Omental fat pad (tissue), 4 donors: ENCODE measurements at places on chromosomes 4 and X. TPM values are rescaled to one million over a fixed set of nuclear protein-coding genes. Genes with fewer than 3 reads are reported as not detected.

DNA sequence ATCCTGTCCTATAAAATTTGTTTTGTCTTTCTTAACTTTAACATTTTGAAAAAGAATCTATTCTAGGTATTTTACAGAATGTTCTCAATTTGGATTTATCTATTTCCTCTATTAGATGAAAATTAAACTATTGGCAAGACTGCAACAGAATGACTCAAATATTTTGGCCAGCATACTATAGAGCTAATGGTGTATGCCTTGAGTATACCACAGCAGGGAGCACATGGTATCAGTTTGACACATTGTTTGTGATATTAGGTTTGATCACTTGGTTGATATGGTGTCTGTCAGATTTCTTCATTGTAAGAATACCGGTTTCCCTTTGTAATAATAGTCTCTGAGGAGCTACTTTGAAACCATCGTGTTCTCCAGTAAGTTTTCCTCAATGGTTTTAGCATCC lies 87.8 kb upstream of the NPNT start:
- DNase-seq, result no peak

Gene PPEF2
- total RNA-seq, result not detected

Gene PTTG2
- not detected for total RNA-seq

GRCh38 chr4:113727802-113728201 lies 33.7 kb downstream of the CAMK2D start:
- no peak for DNase-seq

Gene TRPC5OS
- not detected for total RNA-seq

DNA sequence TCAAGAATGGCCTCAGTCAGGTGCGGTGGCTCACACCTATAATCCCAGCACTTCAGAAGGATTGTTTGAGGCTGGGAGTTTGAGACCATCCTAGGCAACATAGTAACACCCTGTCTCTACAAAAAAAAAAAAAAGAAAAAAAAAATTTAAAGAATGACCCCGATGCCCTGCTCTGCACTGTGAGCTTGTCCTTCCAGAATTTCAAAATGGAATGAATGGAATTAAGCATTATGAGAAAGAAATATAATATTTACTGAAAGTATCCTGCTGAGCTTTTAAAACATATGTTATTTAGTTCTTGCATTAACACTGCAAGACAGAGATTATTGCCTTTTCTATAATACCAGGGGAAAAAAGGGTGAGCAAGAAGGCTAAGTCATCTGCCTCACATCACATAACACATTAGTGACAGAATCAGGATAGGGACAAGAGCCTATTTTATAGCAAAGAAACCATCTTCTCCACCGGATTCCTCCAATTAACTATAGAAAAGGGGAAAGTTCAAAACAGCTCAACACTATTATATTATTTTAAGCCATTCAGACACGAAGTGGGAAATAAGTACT lies 41.9 kb upstream of the GAB1 start:
- DNase-seq, result no peak

Gene PCDH18
- 38.9 TPM for total RNA-seq

DNA sequence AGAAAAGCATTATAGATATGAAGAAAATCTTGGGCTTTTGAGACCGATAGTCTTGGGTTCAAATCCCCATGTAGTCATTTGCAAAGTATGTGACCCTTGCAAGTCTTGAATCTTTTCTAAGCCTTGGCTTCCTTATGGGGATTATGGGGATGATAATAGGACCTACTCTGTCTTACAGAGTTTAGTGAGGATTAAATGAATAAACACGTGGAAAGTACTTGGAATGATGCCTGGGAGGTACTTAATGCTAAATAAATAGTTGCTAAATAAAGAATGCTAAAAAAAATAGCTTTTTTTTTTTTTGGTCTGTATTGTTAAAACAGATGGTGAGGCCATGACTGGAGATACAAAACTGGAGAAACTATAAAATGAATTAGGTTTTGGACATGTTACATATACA lies 292.7 kb downstream of the GPAT3 start:
- DNase-seq, result no peak

GRCh38 chr4:92599044-92599443 lies 295.3 kb downstream of the GRID2 start:
- no peak for DNase-seq

DNA sequence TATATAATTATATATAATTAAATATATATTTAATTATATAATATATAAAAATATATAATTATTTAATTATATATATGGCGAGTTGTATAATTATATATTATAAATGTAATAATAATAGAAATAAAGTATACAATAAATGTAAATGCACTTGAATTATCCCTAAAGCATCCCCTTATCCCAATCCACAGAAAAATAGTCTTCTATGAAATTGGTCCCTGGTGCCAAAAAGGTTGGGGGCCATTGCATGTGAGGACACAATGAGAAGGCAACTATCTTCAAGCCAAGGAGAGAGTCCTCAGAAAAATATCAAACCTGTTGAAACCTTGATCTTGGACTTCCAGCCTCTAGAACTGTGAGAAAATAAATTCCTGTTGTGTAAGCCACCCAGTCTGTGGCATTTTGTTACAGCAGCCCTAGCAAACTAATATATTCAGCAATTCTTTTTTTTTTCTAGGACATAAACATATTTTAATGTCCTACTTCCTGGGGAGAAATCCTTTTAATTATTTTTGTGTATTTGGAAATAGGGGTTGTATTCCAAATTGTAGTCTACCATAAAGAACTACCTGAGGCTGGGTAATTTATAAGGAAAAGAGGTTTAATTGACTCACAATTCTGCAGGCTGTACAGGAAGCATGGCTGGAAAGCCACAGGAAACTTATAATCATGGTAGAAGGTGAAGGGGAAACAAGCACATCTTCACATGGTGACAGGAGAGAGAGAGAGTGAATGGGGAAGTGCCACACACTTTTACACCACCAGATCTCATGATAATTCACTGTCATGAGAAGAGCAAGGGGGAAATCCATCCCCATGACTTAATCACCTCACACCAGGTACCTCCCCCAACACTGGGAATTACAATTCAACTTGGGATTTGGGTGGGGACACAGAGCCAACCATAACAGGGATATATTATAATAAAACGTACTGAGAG lies 22.9 kb upstream of the CXCL2 start:
- no peak for DNase-seq

Gene NLGN4X
- total RNA-seq, result 14.8 TPM

Gene ADH1A
- total RNA-seq, result not detected

- DNase-seq, result no peak
Observed at GRCh38 chr4:188596021-188596420, 456.8 kb downstream of the TRIML1 start.

Gene EFNB1
- 94.0 TPM for total RNA-seq

Gene CSAG3
- total RNA-seq, result not detected

Gene FBXW7
- 54.4 TPM for total RNA-seq

- DNase-seq, result no peak
Observed at GRCh38 chrX:47751670-47752069, 85.0 kb upstream of the ZNF81 start.

GRCh38 chr4:107815158-107815557 lies 9.6 kb upstream of the SGMS2 start:
- no peak for DNase-seq

Gene GNRHR
- total RNA-seq, result not detected

- no peak for DNase-seq
Observed at GRCh38 chr4:81152839-81153713, 61.9 kb downstream of the PRKG2 start.

DNA sequence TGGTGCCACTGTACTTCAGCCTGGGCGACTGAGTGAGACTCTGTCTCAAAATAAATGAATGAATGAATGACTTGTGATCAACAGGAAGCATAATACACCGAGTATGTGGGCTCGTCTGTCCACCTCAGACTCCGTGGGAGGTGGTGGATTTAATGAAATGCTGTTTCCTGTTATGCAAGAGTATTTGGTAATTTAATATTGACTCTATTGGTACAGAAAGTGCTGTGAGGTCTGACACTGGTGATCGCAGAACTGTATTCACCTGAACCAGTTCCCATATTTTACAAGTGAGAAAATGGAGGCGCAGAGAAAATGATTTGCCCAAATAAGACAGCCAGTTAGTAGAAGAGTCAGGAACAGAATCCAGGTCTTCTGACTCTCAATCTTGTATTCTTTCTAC lies 423.3 kb downstream of the RAPGEF2 start:
- no peak for DNase-seq

DNA sequence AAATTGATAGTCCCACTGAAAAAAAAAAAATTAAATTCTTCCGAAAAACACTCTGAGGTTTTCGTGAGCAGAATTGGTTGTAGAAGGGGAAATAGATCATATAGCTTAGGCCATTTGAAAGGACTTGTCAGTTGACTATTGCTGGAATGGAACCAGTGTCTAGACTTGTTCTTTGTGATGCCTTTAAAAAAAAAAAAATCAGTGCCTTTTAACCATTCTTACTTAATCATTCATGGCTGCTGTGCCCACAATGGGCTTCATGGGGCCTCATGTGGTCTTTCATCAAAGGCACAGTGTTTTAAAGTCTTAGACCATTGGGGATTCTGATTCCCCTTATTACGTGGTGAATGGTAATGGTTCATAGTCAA lies 139.3 kb downstream of the AFF1 start:
- DNase-seq, result no peak

Gene BEND4
- total RNA-seq, result not detected

DNA sequence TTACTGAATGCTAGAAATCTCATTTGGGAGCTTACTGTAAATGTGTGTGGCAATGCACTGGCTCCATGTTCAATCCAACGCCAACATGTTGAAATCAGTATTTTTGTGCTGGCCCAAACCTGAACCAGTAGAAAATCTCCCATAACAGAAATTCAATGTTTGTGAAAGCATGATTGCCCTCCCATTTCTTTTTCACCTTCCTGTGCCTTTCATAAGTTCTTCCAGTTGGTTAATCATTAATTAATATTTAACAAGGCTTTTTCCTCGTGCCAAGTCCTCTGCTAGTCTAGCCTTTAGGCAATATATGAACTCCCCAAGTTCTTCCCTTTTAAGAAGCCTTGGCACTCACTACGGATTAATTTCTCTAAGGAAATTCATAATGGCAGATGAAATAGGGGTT lies 1.3 kb upstream of the PLS3 start:
- DNase-seq, result no peak

GRCh38 chrX:135324463-135324862 lies 15.2 kb downstream of the ETDC start:
- no peak for DNase-seq

DNA sequence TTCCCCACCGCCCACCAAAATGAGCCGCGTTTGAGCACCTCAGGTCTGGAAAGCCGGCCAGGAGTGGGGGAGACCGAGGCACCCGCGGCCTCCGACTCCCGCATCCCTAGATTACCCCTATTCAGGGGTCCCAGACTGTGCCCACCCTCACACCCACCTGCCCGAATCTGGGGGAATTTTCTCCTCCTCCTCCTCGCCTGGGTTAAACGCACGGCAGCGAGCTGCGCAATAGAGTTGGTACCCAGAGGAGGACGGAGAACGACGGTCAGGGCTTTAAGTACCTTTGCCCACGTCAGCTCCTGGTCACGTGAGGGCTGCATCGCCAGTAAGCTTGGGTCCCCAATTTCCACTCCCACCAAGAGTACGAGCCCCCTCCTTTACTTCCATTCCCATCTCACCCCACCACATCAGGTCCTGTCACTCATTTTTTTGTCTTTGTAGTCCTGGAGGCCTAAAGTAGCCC lies at the start of gene ARMCX2:
Gene ARMCX2 (minus strand): TSS at position 250 of the 463 bp plus-strand sequence. CDS start 2,262 bp downstream, outside the sequence.
- no peak for DNase-seq

Gene PLA2G12A
- total RNA-seq, result 20.4 TPM

GRCh38 chr4:7839856-7840255 lies 99.8 kb downstream of the AFAP1 start:
- no peak for DNase-seq

GRCh38 chr4:87532907-87533306 lies 3.7 kb upstream of the SPARCL1 start:
- no peak for DNase-seq

DNA sequence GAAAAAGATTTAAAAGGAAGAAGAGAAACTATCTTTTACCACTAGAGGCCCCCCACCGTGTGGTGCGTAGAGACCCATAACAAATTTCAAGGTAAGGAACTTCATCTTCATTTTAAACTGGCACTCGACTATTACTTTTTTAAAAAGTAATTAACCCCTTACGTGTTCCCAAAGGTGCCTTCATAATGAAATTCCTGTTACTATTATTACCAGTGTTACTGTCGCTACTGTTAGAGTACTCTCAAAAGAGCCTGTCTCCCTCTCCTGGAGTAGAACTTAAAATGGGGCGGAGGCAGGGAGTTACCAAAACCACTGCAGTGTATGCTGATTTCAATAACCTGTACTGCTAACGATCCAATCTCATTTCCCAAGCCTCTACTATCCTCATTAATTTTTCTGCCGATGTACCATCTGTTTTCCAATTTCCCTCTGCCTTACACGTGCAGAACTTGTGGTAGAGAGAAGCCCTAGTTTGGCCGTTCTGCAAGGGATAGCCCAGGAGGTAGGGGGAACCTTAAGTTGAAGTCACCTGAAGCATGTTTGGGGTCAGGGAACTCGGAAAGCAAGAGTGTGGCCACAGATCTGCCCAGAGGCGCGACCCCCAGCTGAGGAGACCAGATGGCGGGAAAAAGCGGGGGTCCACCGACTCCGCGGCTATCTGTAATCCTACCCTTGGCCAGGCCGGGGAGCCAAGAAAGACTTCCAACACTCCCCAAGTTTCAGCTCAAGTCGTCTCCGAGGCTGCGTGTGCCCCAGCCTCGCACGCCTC lies 720 bp upstream of the STK26 start:
- DNase-seq, result no peak

Gene ADH7
- not detected for total RNA-seq

DNA sequence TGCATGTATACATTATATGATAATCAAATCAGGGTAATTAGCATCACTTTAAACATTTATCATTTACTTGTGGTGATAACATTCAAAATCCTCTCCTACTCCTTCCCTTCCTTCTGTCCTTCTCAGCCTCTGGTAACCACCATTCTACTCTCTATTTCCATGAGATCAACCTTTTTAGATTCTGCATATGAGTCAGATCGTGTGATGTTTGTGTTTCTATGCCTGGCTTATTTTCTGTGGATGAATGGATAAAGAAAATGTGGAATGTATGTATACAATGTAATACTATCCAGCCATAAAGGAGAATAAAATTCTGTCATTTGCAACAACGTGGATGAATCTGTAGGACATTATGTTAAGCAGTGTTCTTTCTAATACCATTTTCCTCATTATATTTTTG lies 123.9 kb downstream of the NAA11 start:
- no peak for DNase-seq

DNA sequence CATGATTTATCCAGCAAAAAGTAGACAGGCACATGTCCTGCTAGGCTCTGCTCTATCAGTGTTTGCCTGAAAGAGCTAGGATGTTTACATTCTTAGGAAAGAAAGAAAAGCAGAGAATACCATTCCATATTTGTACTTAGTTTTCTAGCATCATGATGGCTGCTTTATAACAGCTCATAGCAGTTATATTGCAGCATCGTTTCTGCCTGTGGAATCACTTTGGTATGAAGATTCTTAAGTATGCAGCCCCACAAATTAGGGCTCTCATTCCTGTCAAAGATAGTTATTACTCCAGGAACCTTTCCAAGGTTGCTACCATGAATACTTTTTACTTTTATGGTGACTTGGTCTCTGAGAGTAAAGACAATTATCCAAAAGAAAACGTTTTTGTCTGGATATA lies 119.0 kb upstream of the MYOZ2 start:
- DNase-seq, result no peak

- no peak for DNase-seq
Observed at GRCh38 chr4:535181-535923, 36.3 kb downstream of the PIGG start.

Gene STOX2
- total RNA-seq, result 6.5 TPM

Gene ARX
- not detected for total RNA-seq
